ENCODE measurements at places on chromosomes 11 and 22. TPM values are rescaled to one million over a fixed set of nuclear protein-coding genes. Genes with fewer than 3 reads are reported as not detected.

ADM2 gene
- 4.2 TPM for polyA plus RNA-seq

SHISA8 gene
- polyA plus RNA-seq: 0.28 TPM

MS4A4A gene
- 5.8 TPM for polyA plus RNA-seq

SPTBN2 gene
- 64.6 TPM for polyA plus RNA-seq

DUSP8 gene
- 5.0 TPM for polyA plus RNA-seq

MUC6 gene
- 56.0 TPM for polyA plus RNA-seq

MAP4K2 gene
- 24.2 TPM for polyA plus RNA-seq

KCNE3 gene
- 26.9 TPM for polyA plus RNA-seq

GAL3ST3 gene
- polyA plus RNA-seq: 4.8 TPM

TPBGL gene
- polyA plus RNA-seq: 0.13 TPM

NARS2 gene
- 38.5 TPM for polyA plus RNA-seq

SNAP29 gene
- polyA plus RNA-seq: 30.1 TPM

MRPL17 gene
- 67.1 TPM for polyA plus RNA-seq

GLYATL1 gene
- 192 TPM for polyA plus RNA-seq

HBB gene
- polyA plus RNA-seq: 91.1 TPM

ZNF214 gene
- 11.0 TPM for polyA plus RNA-seq

SLC37A2 gene
- 1.7 TPM for polyA plus RNA-seq

CLMP gene
- 30.3 TPM for polyA plus RNA-seq

KCTD21 gene
- polyA plus RNA-seq: 9.8 TPM

NUP50 gene
- 47.3 TPM for polyA plus RNA-seq

GVQW3 gene
- polyA plus RNA-seq: 8.2 TPM

XKR3 gene
- polyA plus RNA-seq: not detected

TSPAN32 gene
- polyA plus RNA-seq: 2.2 TPM

MS4A14 gene
- 0.13 TPM for polyA plus RNA-seq

MAP6 gene
- polyA plus RNA-seq: 7.9 TPM

UNC93B1 gene
- polyA plus RNA-seq: 10.3 TPM

APOBEC3A gene
- 0.17 TPM for polyA plus RNA-seq

ENTHD1 gene
- polyA plus RNA-seq: not detected

OR4D9 gene
- 0.03 TPM for polyA plus RNA-seq

NELL1 gene
- polyA plus RNA-seq: 2.7 TPM

MIAT gene
- polyA plus RNA-seq: 0.14 TPM

UPK3A gene
- 0.93 TPM for polyA plus RNA-seq

PATE2 gene
- 0.08 TPM for polyA plus RNA-seq

SHANK2 gene
- polyA plus RNA-seq: 29.1 TPM

MMP12 gene
- 5.1 TPM for polyA plus RNA-seq

GLB1L3 gene
- 2.1 TPM for polyA plus RNA-seq

CCDC87 gene
- 0.24 TPM for polyA plus RNA-seq

DNAJB13 gene
- 7.0 TPM for polyA plus RNA-seq

SCUBE2 gene
- polyA plus RNA-seq: 6.4 TPM

WNT7B gene
- 10.1 TPM for polyA plus RNA-seq

TRIM29 gene
- 1.5 TPM for polyA plus RNA-seq

MS4A6A gene
- polyA plus RNA-seq: 15.9 TPM

CSF2RB gene
- 2.6 TPM for polyA plus RNA-seq

MRPL40 gene
- polyA plus RNA-seq: 37.6 TPM

SCGB1D2 gene
- polyA plus RNA-seq: 1.7 TPM

TUBA8 gene
- 2.6 TPM for polyA plus RNA-seq

PPP6R3 gene
- polyA plus RNA-seq: 83.7 TPM

KCNJ5 gene
- 5.1 TPM for polyA plus RNA-seq

All from left renal cortex interstitium (tissue), 4 donors.